ENCODE measurements at places on chromosomes 6 and 20.

DNA sequence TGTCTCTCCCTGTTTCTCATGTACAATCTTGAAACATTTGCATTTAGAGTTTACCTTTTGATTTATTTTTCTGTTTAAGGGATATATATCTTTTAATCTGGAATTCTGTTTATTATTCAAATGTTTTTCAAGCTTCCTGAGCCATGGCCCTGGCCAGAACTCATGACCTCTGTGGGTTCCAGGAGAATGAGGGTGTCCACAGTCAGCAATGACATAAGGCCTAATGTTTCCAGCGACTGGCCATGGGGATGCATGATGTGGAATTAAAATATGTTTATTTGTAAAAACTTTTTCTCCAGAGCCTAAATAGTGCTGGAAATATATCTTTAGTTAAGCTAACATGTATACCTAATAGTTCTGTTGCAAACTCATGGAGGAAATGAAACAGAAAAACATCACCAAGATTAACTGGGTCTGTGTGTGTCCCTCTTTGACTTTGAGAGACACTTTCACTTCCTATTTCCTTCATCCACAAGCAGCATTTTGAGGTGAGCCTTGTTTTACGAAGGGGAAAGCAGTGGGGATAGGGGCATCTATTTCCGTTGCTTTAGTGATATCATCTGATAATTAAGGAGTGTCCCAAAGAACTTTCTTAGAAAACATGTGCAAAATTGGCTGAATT is 87.6 kb downstream of the SMOC2 start:
- DNase-seq: no peak

GRCh38 chr6:36836111-36837021 is 2.9 kb downstream of the CPNE5 start:
- no peak for DNase-seq

DNA sequence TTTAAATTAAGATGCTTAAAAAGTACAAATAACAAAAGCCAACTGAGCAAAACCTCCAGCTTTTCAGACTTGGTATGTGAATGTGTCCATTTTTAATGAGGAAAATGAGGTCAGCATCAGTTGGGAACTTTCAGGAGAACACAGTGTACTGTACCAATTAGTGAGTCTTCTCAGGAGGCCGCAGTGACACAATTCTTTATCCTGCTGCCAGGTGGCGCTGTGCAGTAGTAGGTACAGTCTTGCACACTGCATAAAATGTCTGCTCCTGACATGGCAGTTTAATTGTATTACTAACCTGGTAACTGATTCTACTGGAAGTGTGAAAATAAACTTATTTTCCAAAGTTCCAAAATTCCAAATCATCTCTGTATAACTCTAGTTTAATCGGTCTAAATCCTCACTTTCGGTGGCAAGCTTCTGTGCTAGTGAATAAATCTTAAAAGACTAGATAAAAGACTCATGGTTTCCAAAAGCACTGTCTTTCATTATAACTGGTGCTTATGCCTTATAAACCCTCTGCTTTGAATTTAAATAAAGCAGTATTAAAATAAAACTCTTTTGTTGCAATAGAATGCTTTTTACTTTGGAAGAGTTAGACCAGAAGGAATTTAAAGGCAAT is 214.8 kb upstream of the MMS22L start:
- peak; percentile 33 for DNase-seq

- peak; percentile 26 for DNase-seq
These were observed 49.2 kb downstream of the GMDS start for GRCh38 chr6:2196079-2196679.

DNA sequence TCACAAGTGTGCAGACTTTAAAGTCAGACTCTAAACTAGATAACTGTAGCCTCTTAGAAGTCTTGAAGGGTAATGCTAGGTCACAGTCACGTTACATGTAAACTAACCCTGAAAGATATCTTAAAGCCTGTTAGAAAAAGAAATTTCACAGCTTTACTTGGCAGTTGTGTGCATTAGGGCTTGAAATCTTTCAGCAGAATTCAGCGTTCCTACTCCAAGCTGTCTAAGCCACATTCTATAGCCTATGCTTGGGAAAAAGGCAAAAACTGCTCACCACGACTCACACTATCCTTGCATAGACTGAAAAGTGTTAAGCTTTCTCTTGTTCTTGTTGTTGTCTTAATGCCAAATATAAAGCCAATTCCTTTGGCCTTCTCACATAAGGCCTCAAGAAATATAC is 338.0 kb upstream of the SASH1 start:
- DNase-seq: no peak

DNA sequence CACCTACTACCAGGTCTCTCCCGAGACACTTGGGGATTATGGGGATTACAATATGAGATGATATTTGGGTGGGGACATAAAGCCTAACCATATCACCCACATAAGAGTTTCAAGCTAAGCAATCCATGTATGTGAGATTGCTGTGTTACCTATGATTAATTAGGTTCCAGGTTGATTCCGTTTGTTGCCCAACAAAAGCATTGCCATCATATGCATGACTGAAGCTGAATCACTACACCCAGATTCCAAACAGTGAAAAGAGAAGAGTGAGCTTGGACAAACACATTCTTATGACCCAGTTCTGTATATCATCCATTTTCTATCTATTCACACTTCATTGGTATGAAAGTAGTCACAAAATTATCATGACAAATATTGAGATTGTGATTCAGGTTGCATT is 952.5 kb upstream of the MAN1A1 start:
- no peak for DNase-seq

DNA sequence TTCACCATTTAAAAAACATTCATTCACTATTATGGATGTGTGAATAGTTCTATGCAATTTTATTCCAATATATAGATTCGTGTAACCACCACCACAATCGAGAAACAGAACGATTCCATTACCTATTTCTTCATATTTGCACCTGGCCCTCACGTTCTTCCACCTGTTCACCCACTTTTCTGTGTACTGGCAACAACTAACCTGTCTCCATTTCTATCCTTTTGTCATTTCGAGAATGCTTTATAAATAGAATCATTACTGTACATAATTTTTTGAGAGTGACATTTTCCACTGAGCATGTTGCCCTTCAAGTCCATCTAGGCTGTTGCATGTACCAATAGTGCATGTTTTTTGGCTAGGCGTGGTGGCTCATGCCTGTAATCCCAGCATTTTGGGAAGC is 23.2 kb upstream of the STX11 start:
- no peak for DNase-seq

DNA sequence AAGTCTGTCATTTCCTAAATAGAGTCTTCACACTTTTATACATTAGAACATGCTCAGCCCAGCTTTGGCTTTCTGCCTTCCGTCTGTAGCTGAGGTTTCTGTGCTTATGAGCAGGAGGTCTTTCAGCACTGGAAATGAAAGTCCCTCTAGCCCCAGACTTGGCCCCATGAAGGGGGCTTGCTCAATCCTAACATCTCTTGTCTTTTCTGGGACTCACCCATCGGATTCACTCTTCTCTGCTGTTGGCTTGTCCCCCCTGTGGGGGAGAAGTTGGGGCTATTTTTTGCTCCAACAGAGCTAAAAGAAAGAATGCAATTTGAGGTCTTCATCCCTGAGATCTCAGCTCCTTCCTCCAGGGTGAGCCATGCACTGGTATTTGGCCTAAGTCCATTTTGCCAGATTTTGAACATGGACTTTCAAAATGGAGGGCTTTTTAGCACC is 177.7 kb downstream of the MRPL14 start:
- DNase-seq: no peak

DNA sequence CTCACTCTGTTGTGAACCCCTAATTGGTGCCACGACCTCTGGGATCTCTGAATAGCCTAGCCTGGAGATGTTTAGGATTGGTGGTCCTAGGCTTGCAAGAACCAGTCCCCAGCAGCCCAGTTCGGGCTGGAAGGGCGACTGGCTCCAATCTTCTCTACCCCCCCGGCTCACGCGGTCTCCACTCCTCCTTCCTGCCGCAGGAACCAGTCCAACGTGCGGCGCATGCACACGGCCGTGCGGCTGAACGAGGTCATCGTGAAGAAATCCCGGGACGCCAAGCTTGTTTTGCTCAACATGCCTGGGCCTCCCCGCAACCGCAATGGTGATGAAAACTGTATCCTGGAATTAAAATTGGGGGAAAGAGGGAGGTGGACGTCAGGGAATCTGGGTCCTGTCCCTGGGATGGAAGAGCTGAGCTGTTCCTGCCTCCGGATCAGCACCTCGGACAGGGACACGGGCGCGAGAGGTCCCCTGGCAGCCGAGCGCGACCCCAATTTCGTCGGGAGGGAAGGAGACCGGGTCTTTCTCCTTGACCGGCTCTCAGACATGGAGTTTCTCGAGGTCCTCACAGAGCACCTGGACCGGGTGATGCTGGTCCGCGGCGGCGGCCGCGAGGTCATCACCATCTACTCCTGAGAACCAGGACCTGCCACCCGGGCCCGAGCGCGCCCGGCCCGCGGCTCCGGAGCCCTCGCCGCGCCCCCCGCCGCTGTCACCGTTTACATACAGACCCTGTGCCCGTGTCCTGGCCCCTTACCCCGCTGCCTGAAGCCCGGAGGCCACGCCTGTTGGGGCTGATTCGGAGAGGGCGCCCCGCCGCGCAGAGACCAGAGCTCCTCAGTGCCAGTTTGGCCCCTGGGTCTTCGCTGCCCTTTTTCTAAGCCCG is 28.2 kb downstream of the SLC12A5 start:
- DNase-seq: no peak

- no peak for DNase-seq
These were observed 21.7 kb downstream of the RIPK1 start for GRCh38 chr6:3090013-3090412.

DNA sequence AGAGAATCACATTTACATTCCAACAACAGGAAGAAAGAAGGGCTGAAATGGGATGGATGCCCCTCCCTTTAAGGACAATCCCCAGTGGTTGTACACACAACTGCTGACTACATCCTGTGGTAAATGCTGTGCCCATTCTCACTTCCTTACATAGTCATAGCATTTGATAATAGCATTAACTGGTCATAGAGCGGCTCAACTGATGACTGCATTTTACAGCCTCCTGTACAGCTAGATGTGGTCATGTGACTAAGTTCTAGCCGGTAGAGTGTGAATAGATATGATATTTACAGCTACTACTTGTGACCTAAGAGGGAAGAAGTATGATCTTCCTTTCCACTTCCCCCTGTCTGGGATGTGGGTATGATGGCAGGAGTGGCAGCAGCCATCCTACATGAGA is 24.7 kb downstream of the KCNK17 start:
- no peak for DNase-seq

GRCh38 chr6:71012866-71013469 is 56.1 kb upstream of the B3GAT2 start:
- DNase-seq: no peak

- DNase-seq: no peak
These were observed 53.3 kb downstream of the PLEKHG1 start for GRCh38 chr6:150652848-150653613.

DNA sequence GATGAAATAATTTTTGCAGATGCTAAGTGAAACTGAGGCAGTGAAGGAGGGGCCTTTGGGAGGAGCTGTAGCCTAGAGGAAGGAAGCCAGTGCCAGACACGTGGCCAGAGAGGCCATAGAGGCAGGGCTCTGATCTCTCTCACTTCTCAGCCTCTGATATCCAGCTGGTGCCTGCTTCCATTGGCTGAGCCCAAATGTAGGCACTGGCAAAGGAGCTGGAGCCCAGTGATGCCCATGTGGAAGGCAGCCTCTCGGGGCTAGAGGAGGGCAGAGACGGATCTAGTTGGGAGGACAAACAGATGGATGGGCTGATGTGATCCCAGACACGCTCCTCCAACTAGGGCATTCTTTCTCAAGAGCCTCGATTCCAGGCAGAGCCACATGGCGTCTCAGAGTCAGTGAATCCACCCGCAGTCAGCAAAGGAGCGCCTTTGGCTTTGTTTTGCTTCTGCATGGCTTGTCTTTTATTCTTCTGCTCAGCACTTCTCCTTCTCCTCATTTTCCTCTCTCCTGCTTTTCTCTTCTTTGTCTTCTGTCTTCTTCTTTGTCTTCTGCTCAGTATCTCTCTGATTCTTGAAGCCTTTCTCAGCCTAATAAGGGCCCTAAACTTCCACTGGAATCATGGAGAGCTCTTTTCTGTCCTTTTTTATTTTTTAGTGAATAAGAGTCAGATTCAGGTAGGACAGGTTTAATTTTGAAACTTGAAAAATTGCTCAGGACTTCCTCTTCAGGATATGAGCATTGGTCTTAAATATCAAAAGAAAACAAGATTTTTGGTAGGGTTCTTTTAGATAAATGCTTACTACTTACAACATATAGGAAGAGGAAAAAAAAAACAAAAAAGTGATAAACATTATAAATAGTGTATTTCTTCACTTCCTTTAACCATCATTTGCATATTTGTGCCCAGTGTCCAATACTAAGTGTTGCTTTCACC is 41.8 kb downstream of the CYP24A1 start:
- DNase-seq: no peak

GRCh38 chr6:138973466-138974153 is 14.4 kb downstream of the REPS1 start:
- DNase-seq: no peak

- DNase-seq: no peak
These were observed 5.6 kb upstream of the IFNGR1 start for GRCh38 chr6:137224799-137225198.

GRCh38 chr6:83216806-83217205 is 23.6 kb downstream of the RWDD2A start:
- DNase-seq: no peak

Data from activated gamma-delta T cell treated with Interleukin-2 at 50 U/mL for 16 hours (primary cell).